ENCODE measurements at places on chromosomes 5 and 9.

DNA sequence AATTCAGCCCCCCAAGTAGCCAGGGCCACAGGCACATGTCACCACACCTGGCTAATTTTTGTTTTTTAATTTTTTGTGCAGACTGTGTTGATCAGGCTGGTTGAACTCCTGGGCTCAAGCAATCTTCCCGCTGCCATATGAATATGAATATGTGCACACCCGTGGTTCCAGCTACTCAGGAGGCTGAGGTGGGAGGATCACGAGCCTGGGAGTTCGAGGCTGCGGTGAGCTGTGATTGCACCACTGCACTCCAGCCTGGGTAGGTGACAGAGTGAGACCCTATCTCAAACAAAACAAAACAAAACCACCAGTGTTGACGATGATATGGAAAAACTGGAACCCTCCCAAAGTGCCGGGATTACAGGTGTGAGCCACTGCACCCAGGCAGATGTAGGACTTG lies 32.0 kb downstream of the EHMT1 start:
- DNase-seq = no peak

DNA sequence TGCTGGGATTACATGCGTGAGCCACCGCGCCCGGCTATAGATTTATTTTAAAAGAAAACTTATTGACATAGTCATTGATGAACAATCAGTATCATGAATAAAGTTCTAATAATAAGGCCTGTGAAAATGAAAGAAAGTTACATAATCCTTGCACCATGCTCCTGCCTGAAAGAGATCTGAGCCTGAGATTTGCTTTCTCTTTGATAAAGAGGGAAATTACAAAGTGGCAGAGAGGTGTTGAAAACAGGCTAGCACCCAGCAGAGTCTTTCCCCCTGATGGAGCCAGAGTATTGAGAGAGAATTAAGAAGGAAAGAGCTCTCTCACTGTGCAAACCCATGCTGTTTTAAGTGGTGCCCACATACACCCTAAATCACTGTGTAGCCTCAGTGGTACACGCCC lies 37.2 kb downstream of the SLC6A7 start:
- no peak for DNase-seq

DNA sequence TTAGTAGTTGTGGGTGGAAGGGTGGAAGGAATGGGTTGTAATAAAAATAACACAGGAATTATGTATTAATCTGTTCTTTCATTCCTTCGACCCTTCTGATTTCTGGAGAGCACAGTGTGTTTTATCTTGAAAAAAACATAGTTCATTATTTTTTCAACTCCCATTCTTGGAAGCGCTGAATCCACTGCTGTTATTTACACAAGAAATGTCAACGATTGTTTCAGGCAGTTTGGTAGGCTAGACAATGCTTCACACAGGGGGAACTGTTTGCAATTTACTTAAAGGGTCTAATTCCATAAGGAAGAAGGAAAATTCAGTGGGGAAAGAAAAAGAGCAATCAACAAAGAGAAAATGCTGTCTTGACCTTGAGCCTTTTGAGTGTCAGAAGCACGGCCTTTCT lies 142.9 kb downstream of the TLE1 start:
- DNase-seq = no peak

DNA sequence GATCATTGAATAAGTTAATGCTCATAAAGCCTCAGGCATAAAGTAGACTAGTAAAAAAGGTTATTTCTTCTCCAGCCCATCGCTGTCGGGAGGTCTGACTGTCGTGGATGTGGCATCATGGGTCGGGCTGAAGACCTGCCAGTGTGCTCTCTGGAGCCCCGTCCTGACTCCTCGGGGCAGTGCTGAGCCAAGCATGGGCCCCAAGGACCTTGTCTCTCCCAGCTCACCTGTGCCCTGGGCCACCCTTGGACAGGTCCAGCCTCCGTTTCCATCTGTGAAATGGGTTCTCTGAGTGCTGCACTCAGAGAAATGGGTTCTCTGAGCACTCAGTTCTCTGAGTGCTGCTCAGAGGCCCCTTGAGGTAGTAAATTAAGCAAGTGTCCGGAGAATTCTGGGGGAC lies 269.0 kb downstream of the GADD45G start:
- no peak for DNase-seq

GRCh38 chr5:135442431-135443160 lies 4.6 kb downstream of the DCANP1 start:
- DNase-seq = no peak

GRCh38 chr5:138502121-138502520 lies 36.8 kb downstream of the EGR1 start:
- no peak for DNase-seq

DNA sequence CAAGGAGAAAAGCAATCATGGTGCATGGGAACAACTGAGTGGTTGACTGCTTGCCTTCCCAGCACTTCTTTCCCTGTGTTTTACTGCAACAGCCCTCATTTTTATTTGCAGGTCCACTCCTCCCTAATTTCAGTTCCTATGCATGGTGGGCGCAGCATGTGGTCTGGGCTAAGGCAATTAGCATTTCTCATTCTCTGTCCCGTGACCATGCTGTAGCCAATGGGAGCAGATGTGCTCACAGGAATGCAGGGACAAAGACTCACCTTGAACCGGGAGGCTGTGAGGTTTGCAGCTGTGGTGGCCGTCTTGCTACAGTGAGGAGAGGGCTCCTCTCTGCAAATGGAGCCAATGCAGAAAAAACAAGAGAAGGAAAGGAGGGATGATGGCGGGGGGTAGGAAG lies 315.5 kb downstream of the SLIT3 start:
- DNase-seq = no peak

DNA sequence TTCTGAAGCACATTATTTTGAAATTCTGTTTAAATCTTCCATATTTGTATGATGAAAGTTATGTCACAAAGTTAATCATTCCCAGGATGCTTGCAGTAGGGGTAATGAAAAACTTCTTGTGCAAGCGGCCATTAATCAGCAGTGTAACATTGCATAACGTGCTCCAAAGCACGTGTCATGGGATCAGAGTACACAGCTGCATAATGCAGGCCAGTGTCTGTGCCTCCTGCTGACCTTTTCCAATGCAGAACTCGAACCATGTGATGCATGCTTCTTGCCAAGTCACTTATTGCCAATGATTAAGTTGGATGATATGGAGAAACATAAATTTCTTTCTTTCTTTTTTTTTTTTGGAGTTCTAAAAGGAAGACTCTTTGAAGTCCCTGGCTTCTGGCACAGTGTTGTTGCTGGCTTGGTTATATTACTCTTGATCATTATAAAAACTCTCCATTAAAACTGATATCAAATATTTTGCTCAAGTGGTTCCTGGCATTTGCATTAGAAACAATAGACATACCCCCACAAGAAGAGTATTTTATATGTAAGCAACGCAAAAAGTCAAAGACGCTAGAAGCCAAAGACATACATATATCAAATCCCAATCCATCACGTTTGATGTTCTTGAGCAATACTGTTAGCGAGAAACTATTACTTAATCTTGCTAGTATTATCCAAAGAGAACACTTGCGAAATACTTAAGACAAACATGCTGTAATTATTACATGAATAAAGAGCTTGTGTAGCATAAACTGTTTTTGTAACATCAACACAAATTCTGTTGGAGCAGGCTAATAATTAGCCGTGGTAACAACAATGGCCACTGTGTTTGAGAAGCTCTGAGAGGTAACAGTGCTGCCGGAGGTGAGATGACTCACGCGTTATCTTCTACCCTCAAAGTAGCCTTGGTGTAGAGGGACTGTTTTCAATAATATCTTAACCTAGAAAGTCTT lies 164.2 kb downstream of the AUH start:
- DNase-seq = peak; percentile 81

DNA sequence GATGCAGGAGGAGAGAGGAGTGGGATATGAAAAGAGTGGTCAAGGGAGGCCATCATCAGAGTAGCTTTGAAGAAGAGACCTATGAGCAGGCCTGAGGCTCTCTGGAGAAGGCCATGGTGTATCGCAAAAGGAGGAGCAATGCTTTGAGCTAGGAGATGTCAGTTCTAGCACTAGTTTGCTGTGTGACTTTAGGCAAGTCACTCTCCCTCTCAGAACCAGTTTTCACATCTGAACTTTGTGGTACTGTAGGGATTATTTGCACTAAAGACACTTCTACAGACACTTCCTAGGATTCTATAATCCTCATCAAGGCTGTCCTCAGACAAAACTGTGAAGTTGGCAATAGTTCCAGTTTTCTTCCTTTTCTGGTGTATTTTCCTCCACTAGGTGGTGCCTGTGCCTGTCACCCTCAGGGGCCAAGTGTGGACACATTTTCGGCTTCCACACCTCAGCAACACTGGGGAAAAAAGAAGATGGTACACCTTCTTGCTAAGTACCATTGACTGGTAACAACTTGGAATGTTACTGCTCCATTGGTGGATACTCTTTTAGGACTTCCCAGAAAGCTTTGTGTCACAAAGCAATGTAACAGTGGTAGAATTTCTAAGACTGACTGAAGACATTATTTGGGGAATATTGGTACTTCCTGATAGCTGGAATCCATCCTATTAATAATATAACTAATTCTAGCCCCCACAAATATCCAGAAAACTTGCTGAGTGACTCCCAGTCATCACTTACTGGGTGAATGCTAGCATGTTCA lies 9.9 kb downstream of the PAPPA start:
- no peak for DNase-seq

DNA sequence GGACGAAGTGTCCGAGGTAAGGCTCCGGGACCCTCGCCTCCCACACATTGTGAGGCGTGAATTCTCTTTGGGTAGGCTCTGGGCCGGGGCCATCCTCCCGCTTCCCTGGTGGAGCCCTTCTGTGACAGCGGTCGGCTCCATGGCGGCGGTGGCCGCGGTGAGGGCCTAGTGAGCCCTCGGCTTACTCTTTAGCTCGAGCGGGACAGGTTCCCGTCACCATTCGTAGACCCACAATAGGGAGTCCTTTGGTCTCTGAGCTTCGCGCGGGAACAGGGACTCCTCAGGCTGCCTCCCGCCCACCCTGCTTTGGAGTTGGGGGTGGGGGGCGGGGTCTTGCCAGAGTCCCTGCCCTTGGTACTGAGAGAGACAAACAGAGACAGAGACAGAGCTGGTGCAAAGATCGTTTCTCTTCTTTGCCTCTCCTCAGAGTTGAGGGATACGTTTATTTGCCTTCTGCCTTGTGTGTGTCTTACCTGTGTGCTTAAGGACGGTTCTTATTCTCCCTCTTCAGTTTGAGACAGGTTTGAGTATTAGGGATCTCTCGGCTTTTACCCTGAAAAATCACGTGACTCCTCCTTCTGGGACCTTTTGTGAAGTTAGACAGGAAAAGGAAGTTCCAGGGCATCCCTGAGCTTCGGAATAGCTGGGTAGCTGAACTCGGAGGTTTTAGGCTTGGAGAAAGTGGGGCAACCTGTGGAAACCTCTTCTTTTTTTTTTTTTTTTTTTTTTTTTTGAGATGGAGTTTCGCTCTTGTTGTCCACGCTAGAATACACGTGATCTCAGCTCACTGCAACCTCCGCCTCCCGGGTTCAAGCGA lies 833 bp downstream of the ANKHD1 start:
- peak; percentile 45 for DNase-seq

GRCh38 chr5:91076138-91076537 lies 307.0 kb downstream of the ARRDC3 start:
- no peak for DNase-seq

GRCh38 chr9:70451765-70452164 lies 37.3 kb upstream of the KLF9 start:
- no peak for DNase-seq

GRCh38 chr5:31741496-31741895 lies 102.6 kb downstream of the PDZD2 start:
- DNase-seq = no peak

DNA sequence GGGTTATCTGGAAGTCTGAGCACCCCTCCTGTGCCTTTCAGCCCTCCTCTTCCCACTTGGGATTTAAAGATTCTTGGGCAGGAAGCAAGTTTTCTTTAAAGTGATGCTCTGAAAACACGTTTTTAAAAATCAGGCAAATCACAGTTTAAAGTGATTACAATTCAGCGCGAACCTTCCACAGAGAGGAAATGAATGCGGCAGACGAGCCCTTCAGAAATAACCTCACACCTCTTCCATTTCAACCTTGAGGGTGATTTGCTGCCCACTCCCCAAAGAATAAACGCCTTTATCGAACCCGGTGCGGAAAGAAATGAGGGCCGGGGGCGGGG lies 2.3 kb upstream of the EFNA5 start:
- no peak for DNase-seq

DNA sequence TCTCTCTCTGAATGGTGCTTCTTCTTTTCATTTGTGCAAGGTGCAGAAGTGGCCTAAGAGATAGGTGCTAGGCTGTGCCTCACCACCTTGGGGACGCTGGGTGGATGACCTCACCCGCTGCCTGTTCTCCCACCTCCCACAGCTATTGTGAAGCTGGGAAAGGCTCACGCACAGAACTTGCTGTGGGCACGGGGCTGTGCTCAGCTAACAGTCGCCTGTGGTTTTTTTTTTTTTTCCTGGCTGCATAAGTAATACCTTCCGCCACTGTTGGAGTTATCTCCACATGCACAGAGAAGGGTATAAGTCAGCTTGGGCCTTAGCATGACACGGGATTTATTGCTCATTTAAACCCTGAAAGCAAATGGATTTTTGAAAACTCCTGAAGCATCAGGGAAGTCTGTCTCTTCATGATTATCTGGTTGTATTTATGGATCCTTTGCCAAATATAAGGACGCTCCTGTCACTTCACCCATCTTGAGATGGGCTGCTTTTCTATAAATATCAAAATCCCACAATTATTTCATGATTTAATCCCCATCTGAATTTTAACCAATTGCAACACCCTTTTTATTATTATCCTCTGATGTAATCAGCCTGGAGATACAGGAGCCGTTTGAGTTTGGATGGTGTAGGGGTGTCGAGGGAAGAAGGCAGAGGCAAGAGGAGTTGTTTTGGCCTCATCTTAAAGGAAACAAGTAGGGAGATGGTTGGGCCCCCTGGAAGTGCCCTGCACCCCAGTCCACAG lies 9.0 kb downstream of the DBH start:
- no peak for DNase-seq

DNA sequence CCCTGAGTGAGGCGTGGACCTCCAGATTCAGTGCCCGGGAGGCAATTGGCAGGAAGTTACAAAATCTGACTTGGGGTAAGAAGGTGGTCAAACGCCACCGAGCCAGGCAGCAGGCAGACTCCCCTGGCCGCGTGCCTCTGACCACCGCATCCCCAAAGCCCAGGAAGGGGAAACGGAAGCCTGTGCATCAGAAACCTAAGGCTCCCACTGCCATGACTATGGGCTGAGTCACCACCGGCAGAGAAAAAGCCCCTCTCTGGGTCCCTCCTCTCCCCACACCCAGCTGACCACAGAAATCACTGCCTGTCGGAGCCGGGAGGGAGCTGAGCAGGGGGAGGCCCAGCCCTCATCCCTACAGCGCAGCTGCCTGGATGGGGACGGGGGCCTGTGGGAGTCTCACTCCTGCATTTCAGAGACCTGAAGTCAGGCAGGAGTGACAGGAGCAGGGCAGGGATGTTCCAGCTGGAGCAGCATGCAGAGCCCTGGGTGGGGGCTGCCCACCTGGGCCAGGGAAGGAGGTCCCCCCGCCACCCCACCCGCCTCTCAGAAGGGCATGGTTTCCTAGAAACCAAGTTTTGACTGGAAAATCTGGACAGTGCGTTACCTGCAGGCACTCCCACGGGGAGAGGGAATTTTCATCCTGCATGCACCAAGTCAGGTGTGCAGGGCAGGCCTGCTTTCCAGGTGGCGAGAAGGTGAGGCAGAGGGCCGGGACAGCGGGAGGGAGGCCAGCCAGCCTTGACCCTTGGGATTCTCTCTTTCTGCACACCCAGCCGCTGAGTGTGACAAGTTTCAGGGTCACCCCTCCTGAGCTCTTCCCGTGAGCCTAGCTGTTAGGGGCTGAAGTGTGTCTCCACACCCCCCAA lies 68.2 kb downstream of the LRSAM1 start:
- DNase-seq = peak; percentile 100

GRCh38 chr9:109383356-109383755 lies 62.5 kb upstream of the EPB41L4B start:
- no peak for DNase-seq

Data from A172 (cell line).